PC-9 (cell line): ENCODE measurements at places on chromosomes 7 and 10. TPM values are rescaled to one million over a fixed set of nuclear protein-coding genes. Genes with fewer than 3 reads are reported as not detected.

The PON2 gene
- total RNA-seq = 45.8 and 50.3 TPM in 2 replicates

The ZNF239 gene
- 3.3 and 3.7 TPM in 2 replicates for total RNA-seq

The C10orf53 gene
- total RNA-seq = not detected in 2 replicates

The CCL24 gene
- total RNA-seq = not detected in 2 replicates

The SPDYE6 gene
- total RNA-seq = not detected in 2 replicates

The SH2D4B gene
- 0.24 TPM in 1 of 2 replicates, not detected in the other for total RNA-seq

The CACNB2 gene
- not detected in 2 replicates for total RNA-seq

The PALD1 gene
- total RNA-seq = 5.2 and 7.5 TPM in 2 replicates

The CRYGN gene
- total RNA-seq = 1.0 and 1.2 TPM in 2 replicates

The SMNDC1 gene
- total RNA-seq = 23.1 and 26.9 TPM in 2 replicates

The ANKRD61 gene
- total RNA-seq = 0.37 TPM in 1 of 2 replicates, not detected in the other

DNA sequence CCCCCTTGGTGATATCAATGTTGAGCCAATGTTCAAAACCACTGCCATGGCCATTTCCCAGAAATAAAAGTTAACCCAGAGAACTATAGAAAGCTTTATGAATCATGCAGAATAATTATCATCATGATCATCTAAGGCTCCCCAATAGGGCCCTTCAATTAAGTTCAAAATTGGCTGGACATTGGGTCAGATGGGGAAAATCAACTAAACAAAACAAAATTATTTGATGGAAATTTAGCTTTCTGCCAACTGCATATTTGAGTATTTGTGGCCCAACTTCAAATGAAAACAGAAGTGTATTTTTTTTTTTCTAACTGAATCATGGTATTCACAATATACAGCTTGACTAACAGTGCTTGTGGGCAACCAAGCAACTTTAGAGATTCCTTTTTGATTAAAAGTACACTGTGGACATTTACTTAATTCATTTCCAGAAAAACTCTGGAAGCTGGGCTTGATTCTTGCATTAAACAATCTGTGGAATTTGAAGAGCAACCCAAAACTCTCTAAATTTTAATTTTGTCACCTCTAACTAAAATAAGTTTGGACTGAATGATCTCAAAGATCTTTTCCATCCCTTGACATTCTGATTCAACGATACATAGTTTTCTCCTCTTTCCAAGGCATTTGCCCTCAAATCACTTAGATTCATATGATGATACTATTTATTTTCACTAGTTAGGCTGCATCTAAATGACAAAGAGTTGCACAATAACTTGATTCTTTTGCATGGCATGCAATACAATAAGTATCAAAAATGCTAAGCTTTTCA, 203.2 kb downstream of the AHR start:
- DNase-seq = no peak

- no peak for DNase-seq
These were observed 3.2 kb upstream of the CDHR1 start for GRCh38 chr10:84191106-84191505.

DNA sequence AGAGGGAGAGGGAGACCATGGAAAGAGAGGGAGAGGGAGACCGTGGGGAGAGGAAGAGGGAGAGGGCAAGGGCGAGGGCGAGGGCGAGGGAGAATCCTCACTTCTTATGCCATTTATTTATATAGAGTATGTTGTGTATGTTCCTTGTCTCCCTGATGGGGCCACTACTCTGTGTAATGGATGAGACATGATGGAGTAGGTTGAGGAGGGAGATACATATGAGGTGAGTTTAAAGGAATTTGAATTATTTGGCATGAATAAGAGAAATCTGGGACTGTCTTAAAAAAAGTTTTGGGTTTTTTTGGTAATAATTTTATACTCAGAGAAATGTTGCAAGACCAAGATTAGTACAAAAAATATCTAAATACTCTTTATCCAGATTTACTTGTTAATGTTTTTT, 20.1 kb downstream of the CCSER2 start:
- DNase-seq = no peak

- DNase-seq = no peak
These were observed 2.9 kb downstream of the GLCCI1 start for GRCh38 chr7:7971308-7972040.

DNA sequence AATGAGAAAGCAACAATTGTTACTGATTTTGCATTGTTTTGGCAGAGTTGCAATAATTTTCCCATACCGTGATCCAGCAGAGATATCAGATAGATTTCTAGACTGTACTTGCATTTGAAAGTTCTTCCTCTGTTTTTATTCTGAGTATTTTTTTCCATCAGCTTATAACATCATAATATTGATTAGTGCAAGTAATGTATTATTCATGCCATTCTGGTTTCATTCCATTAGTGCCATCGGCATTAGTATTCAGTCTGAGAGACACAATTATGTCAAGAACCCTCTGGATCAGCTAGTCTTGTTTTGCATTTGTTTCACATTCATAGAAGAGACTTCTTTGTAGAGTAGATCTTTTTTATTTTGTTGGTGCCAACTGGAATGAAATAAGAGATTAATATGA, 304.0 kb downstream of the BBS9 start:
- no peak for DNase-seq

- DNase-seq = no peak
These were observed 99.3 kb upstream of the NFE2L3 start for GRCh38 chr7:26052706-26053105.

DNA sequence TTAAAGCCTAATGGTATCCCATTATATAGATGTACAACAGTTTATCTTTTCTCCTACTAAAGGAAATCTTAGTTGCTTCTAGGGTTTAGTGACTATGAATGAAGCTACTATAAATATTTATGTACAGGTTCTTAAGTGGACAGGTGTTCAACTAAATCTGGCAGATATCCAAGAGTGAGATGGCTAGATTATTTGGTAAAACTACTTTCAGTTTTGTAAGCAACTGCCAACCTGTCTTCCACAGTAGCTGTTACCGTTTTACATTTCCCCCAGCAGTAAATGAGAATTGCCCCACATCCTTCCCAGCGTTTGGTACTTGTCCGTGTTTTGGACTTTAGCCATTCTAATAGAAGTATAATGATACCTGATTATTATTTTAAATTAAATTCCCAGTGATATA, 144.9 kb upstream of the MAGI2 start:
- no peak for DNase-seq

- DNase-seq = no peak
These were observed 20.3 kb downstream of the ACSM6 start for GRCh38 chr10:95214369-95214768.

DNA sequence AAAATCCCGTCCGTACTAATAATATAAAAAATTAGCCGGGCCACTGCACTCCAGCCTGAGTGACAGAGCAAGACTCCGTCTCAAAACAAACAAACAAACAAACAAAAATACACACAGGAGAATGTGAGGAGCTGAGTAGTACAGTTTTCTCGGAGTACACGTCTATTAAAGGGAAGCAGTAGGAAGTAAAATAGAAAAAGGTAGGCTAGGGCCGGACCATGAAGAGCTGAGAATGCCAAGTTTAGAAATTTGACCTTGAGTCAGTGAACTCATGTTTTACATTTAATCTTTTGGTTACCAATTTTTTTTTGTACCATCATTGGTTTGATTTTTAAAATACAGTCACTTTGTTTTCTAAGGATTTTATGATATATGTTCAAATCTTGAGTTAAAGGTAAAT, 64.1 kb downstream of the KAT6B start:
- DNase-seq = no peak
